ENCODE measurements at places on chromosomes 16 and 17. TPM values are rescaled to one million over a fixed set of nuclear protein-coding genes. Genes with fewer than 3 reads are reported as not detected.

SDR42E1 gene
- 0.77 TPM for total RNA-seq

DNA sequence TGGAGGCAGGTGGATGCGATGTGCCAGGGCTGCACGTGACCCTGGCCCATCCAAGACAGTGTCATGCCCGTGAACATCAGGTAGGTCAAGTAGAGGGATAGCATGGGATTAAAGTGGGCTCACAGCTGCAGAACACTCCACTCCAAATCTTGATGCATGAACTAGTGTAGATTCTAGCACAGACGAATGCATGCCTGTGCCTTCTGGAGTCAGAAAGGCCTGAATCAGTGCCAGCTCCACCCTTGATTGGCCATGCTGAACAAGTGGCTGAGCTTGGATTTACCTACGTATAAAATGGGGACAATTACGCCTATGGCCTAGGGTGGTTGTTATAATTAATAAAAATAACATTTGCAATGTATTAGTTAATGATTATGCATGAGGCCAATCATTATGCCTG, 10.6 kb downstream of the IRX3 start:
- no peak for DNase-seq

DNA sequence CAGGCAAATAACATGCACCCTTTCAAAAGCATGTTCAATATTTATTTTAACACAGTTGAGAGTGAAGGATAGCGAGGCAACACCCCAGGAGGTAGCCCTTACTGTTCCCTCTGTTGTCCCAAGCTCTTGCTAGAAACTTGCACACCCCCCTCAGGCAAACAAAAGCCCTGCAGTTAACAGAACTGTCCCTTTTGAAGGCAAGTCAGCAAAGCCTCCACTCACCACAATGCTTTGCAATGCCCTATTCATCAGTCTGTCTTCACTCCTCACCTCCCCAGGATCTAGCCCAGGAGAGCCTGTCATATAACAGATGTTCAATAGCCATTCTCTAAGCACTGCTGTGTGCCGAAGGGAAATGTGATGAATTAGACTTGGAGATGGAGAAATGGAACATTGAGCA, 3.5 kb upstream of the CNEP1R1 start:
- no peak for DNase-seq

TEX19 gene
- total RNA-seq: not detected

GRCh38 chr17:18278867-18279266, 18.4 kb downstream of the MIEF2 start:
- DNase-seq: peak; percentile 55

GRCh38 chr17:72600934-72601333, 480.1 kb downstream of the SOX9 start:
- DNase-seq: peak; percentile 96

TMED6 gene
- not detected for total RNA-seq

- DNase-seq: no peak
Observed at GRCh38 chr16:66576296-66576695, 3.0 kb upstream of the CMTM2 start.

DNA sequence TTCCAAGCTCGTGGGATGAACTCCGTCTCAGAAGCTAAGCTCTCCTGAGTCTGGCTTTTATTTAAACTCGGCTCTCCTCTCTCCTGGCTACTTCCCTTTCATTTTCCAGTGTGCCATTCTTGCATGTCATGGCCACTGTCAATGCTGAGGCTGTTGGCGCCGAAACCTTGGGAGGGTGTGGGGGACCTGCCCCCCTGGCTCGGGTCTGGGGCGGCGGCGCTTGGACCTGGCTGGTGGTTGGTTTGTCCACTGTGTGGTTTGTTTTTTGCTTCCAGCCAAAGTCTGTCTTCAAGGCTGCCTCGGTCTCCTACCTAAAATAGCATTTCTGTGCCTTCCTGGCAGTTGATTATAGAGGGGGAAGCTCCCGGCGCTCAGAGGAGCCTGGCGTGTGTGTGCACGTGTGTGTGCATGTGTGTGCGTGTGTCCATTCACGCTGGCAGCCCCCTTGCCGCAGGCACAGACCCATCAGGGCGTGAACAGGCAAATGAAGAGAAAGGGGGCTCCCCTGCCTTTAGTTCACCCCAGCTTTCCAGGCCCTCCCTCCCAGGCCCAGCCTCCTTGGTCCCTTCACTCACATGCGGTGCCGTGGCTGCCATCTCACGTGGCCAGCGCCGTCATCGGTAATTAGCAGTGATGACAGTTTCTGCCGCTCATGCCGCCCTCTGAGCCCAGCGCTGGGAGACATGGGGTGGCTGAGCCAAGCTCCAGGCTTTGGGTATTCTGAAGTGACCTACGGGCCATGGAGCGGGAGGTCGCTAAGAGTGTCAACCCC, 179.9 kb downstream of the SEC14L1 start:
- DNase-seq: no peak

P2RX1 gene
- total RNA-seq: under 0.01 TPM

CACNA1G gene
- 0.99 TPM for total RNA-seq

GRCh38 chr17:79126139-79126538, 51.5 kb downstream of the ENGASE start:
- no peak for DNase-seq

TMEM100 gene
- total RNA-seq: 2.6 TPM

- DNase-seq: no peak
Observed at GRCh38 chr16:47013910-47014309, 40.4 kb upstream of the DNAJA2 start.

DNA sequence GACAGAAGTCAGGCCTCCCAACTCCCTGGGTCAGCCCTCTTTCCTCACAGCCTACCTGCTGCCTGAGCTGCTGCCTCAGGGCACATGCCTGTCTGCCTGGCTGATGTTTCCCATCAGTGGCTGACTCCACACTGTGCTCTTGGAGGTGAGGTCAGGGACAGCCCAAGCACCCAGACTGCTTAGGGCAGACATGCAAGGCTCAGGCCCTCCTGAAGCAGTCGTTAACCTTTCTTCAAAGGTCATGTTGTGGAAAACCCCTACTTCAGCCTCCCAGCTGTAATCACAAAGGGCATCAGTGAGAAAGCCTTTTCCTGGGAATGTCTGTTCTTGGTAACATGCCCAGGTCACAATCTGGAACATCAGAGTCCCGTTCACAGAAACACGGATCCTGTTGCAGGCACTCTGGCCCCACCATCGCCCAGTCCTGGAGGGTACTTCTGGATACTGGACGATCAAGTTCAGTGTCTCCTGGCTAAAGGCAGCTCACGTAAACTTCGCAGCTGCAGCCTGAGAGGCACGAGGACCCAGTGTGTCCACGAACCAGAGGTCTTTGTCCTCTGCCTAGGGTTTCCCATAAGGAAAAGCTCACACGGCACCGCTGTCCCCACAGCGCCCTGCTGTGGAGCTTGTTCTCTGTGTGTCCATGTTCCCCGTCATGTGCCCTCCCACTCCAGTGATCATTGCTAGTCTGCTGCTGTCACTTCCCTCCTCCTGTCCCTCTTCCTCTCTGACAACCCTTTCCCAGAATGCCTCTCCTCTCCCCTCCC, 54.9 kb downstream of the GNAO1 start:
- peak; percentile 9 for DNase-seq

DNA sequence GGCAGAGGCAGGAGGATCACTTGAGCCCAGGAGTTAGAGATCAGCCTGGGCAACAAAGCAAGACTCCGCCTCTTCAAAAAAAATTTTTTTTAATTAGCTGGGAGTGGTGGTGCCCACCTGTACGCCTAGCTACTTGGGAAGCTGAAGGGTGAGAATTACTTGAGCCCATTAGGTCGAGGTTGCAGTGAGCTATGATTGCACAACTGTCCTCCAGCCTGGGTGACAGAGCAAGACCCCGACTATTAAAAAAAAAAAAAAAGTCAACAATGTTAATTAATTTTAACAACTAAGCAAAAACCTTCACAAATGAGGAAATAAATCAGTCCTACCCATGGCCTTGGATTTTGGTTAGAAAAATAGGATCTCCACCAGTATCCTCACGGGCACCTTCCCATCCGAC, 5.4 kb downstream of the DHX58 start:
- DNase-seq: no peak

DNA sequence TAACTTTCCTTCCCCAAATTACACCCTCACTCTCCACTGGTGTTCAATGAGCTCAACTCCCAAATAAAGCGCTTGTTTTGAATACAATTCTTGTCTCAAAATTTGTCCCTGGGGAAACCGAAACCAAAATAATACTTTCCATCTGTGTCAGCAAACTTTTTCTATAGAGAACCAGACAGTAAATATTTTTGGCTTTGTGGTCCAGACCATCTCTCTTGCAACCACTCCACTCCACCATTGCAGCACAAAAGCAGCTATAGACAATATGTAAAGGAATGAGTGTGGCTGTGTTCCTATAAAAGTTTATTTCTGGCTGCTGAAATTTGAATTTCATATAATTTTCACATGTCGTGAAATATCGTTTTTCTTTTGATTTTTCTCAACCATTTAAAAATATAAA, 84.6 kb upstream of the ERCC4 start:
- DNase-seq: no peak

DNA sequence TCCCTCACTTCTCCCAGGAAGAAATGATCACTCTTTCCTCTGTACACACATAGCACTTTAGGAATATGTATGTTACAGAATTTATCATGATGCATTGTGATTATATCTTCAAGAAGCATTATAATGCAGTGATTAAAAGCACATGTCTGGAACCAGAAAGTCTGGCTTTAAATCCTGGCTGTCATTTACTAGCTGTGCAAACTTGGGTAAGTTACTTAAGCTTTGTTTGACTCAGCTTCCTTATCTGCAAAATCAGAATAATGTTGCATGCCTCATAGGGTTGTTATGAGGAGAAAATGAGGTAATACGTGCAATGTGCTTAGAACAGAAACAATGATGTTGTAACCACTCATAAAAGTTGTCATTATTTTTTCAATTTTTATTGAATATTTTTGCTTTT, 156.3 kb upstream of the ZKSCAN2 start:
- no peak for DNase-seq

DNA sequence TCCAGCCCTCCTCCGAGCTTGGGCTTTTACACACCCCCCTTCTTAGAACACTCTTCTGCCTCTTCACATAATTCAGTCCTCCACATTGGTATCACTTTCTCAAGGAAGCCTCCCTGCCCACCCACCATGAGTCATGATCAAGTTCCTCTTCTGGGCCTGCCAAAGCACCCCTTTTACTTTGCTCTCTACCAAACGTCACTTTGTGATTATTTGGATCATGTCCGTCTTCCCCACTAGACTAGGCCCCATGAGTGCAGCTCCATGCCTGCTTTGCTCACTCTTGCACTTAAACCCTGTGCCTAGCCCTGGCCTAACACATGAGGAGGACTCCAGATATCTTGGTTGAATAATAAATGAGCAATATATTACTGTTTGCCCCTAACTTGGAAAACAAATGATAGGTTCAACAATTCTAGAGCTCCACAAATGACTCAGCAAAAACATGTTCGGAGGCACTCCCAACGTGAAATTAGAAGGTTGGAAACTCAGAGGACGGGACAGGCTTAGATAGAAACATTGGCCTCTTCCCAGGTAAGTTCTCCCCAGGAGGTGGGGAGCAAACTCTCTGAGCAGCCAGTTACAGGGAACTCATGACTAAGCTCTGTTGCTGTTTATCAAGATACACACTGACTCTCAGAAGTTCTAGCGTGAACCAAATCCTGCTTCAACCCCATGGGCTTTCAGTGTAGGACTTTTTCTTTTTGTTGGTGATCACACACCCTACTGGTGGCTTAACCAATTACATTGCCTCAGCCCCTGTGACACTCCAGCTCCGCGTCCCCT, 28.3 kb downstream of the G6PC1 start:
- peak; percentile 82 for DNase-seq

- DNase-seq: no peak
Observed at GRCh38 chr16:11672206-11673090, 4.2 kb downstream of the SNN start.

XYLT2 gene
- 43.9 TPM for total RNA-seq

NPIPA8 gene
- not detected for total RNA-seq

DNA sequence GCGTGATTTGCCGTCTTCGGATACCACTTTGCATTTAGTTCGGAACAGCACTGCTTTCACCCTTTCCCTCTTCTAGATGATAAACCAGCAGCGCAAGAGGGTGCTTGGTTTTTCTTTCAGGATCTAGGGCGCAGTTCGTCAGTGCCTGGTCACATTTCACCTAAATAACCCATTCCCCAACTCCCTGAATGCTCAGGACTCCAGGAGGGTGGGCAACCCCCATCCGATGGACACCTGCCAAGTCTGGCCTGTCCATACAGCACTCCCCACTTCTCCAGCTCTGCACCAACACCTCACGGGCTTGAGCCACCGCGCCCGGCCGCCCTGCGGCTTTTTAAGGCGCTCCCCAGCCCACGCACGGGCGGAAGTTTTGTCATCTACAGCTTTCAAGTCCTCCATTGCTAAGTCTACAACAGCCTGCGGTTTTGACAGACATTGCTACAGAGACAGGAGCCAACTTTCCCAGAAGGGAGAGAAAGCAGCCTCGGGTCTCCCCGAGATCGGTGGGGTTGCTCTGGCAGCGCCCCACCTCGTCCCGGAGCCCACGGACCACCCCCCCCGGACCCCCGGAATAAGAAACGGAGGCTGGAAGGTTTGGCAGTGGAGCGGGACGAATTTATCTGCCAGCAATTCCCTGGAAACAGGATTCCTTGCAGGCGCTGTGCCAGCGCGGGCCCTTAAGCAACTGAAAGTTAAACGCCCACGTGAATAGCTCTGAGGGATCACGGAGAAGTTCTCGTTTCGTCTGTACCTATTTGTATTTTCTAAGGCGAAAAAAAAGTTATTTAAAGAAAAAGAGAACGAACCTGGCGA, 38.6 kb upstream of the SLFN13 start:
- DNase-seq: peak; percentile 79

OR4D1 gene
- total RNA-seq: not detected

EPX gene
- total RNA-seq: not detected

G6PC1 gene
- total RNA-seq: not detected
